ENCODE measurements at places on chromosomes 2 and 18.
A peak's percentile ranks its signal among the peaks of the same experiment; 100 is the strongest.

DNA sequence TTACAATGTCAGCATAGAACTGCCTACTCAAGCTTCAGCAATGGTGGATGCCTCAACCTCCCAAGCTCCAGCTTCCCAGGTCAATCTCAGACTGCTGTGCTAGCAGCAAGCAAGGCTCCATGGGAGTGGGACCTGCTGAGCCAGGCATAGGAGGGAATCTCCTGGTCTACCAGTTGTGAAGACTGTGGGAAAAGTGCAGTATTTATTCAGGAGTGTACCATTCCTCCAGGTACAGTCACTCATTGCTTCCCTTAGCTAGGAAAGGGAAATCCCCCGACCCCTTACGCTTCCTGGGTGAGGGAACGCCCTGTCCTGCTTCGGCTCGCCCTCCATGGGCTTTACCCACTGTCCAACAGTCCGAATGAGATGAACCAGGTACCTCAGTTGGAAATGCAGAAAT is 130.3 kb downstream of the ADCYAP1 start:
- DNase-seq: no peak

DNA sequence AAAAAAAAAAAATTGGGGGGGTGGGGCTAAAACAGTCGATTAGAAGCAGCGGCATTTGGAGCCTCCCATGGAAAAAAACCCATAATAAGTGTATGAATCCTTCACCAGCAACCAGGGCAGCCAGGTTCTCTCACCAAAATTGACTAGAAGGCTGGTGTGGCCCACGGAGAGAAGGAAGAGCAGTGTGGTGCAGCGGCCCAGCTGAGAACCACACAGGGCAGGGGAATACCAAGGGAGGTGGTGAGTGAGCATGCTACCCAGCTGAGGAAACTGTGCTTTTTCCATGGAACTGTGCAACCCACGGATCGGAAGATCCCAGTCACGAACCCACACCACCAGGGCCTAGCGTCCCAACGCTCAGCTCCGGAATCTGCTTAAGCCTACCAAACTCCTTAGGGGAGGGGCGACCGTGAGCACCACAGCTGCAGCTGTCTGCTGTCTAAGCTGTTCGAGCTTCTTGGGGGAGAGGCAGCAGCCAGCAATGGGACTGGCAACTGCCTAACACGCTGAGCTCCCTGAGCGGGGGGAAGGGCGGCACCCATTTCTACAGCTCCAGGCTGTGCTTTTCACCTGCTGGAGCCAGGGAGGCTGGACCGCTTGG is 1037.2 kb upstream of the ACVR2A start:
- DNase-seq: no peak

DNA sequence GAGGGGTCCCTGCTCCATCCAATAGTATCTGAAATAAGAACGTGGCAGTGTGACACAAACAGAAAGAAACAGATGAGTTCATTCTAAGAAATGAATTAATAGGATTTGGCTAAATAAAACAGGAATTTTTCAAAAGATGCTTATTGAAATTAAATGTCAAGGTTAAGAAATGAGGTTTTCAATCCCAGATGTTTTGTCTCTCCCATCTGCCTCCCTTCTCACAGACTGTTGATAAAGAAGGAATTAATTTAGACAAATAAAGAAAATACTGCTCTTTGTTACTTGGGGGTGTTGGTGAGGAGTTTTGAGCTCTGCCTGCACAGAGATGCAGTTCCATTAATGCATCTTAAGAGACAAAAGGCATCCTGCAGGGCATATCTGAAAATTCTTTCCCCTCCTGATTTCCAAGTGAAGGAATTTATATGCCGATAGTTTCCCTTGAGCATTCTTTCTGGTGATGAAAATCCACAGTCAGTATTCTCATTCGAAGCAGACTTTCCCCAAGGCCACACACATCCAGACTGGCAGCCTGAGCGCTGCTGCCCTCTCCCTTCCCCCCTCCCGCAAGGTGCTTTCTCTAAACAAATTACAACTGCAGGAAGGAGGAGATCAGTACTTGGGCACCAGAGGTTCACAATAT is 385.4 kb upstream of the RND3 start:
- no peak for DNase-seq

- no peak for DNase-seq
These were observed 157.8 kb downstream of the BABAM2 start for GRCh38 chr2:28048341-28048740.

GRCh38 chr2:11691076-11691660 is 21.2 kb upstream of the NTSR2 start:
- DNase-seq: no peak

- DNase-seq: peak; percentile 84
These were observed 27.5 kb downstream of the BOLA3 start for GRCh38 chr2:74119912-74120825.

- peak; percentile 55 for DNase-seq
These were observed at the start of gene ADCY3 for GRCh38 chr2:24920098-24920808. Gene ADCY3 (minus strand): TSS chr2:24920237. CDS start chr2:24918987, 1,250 bp downstream.

GRCh38 chr18:79493211-79493800 is 97.6 kb downstream of the NFATC1 start:
- no peak for DNase-seq

GRCh38 chr2:101291973-101292372 is 16.5 kb downstream of the RNF149 start:
- DNase-seq: no peak

- no peak for DNase-seq
These were observed 36.0 kb downstream of the SETBP1 start for GRCh38 chr18:44716697-44717163.

DNA sequence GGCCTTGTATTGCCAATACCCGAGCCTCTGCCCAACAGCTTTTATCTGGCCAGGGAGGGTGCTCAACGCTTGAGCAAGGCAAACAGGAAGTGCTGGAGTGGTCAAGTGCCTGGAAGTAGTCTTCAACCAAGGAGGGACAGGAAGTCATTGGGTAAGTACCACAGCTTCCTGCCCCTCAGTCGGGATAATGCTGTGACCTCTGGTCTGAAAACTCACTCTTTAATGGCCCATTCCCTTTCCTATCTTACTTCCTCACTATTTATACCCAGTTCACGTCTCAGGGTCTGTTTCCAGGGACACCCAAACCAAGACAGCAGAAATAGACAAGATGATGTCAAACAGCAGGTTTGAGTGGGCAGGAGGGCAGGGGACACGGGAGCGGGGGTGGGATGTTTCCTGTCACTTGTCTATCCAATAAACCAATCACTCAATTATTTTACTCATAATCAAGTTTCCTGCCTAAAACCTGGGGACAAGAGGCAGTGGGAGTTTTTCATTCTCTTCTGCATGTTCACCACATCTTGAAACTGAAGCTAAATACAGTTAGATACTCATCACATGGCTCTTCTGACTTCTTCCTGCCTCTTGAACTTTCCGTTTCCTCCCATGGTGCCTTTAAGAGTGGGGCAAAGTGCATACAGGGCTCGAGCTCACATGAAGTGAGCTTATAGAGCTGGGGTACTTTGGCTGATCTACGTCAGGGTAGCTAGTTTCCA is 68.9 kb upstream of the CAB39 start:
- no peak for DNase-seq

DNA sequence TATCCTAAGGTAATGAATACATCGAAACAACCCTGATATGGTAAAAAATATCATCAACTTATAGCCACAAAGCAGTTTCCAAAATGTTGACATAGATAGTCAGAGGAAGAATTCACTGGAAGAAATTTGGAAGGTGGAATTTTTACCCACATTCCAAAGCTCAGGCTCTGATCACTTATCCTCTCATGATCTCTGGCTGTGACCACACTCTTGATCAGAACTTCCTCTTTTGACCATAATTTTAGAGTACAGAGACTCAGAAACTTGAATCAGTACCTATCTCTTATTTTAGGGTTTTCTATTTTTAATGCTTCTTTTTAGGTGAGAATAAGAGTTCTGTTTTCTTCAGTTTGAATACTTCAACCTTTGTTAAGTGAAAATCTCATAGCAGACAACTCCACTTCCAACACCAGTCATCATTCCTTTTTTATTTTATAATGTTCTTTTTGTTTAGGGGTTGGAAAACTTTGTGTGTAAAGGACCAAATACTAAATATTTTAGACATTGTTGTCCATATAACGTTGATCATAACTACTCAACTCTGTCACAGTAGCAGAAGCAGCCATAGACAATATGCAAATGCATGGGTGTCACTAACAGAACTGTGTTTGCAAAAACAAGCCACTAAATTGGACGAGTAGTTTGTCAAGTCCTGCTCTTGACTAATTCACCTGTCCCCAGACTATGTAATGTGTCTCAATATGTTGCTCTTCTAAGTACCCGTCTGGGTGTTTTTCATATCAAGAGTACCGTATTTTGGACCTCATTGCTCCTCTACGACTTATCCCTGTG is 891.6 kb upstream of the CRIM1 start:
- no peak for DNase-seq

DNA sequence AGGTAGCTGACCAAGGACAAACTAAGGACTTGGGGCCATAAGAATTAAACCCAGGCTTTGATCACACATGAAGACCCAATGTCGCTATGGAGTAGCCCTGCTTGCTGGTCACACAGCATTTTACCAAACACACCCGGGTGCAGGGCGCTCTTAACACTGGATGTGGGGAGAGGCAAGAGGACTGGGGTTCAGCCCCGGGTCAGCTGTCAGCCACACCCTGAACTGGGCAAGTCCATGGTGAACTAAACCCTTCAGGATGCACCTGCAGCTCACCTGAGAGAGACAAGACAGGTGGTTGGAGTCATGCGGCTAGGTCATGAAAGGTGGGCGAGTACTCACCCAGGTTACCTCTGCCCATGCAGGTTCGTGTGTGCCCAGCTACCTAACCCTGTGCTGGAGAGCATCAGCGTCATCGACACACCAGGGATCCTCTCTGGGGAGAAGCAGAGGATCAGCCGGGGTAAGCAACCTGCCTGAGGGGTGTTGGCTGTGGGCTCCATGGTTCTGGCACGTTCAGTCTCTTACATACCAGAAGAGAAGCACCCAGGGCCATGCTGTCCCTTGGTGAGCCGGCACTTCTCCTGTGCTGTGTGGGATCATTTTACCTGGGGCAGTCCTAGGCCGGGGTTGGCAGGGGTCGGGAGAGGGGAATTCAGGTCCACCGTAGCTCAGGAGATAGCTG is 15.2 kb downstream of the EHD3 start:
- DNase-seq: no peak

DNA sequence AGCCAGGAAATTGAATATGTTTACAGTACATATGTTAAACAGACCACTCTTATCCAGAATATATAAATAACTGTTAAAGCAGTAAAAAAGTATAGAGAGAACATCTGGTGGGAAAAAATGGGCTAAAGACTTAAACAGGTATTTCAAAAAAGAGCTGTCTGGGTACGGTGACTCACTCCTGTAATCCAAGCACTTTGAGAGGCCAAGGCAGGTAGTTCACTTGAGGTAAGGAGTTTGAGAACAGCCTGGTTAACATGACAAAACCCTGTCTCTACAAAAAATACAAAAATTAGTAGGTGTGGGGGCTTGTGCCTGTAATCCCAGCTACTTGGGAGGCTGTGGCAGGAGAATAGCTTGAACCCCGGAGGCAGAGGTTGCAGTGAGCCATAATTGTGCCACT is 171.4 kb upstream of the FSIP2 start:
- DNase-seq: no peak

- no peak for DNase-seq
These were observed 83.4 kb downstream of the SLC25A12 start for GRCh38 chr2:171810422-171811244.

DNA sequence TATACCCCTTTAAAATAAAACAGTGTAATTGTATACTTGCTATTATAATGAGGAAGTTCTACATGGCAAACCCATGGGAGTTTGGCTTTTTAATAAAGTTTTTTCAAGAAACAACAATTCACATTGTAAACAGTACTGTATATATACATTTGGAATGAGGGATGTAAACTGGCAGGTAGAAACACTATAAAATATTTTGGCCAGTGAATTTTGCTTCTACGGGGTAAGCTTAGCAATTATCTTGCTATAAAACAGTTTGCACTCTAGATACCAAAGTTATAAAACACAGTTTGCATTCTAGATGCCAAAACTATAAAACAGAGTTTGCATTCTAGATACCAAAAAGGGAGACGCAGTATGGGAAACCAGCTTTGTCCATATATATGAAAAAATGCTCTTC is 16.6 kb downstream of the THUMPD2 start:
- no peak for DNase-seq

GRCh38 chr18:58862356-58862755 is 2.3 kb upstream of the ZNF532 start:
- no peak for DNase-seq

DNA sequence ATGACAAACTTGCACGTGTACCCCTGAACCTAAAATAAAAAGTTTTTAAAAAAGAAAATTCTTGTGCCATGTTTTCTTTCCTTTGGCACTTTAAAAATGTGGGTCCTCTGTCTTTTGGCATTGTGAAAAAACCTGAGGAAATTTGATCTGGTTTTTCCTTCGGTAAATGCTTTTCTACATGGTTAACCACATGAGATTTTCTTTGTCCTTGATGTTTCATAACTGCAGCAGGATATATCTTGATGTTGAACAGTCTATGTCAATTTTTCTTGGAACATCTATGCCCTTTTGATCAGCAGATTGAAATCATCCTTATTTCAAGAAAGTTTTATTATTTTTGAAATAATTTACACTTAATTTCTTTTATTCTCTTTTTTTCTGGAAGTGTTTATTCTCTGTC is 109.1 kb downstream of the TMEM17 start:
- DNase-seq: no peak

- DNase-seq: no peak
These were observed 99.0 kb downstream of the NETO1 start for GRCh38 chr18:72768681-72769229.

DNA sequence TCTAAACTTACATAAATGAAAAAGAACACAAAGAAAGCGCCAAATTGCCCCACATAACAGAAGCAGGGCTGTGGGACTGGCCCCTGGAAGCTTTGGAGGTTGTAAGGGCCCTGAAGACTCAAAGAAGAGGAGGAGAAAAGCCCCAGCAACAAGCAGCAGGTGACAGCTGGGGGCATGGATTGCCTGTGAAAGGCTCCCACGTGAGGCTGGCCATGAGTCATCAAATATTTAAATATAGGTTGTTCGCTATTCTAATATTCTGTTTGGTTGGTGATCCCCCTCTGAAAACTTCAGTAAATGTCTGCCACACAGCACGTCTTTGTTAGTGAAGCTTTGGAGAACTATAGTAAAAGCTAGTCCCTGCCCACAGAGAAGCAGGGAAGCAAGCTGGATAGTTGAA is 132.4 kb downstream of the MREG start:
- no peak for DNase-seq

GRCh38 chr2:232235716-232236115 is 142.8 kb upstream of the ALPP start:
- no peak for DNase-seq

DNA sequence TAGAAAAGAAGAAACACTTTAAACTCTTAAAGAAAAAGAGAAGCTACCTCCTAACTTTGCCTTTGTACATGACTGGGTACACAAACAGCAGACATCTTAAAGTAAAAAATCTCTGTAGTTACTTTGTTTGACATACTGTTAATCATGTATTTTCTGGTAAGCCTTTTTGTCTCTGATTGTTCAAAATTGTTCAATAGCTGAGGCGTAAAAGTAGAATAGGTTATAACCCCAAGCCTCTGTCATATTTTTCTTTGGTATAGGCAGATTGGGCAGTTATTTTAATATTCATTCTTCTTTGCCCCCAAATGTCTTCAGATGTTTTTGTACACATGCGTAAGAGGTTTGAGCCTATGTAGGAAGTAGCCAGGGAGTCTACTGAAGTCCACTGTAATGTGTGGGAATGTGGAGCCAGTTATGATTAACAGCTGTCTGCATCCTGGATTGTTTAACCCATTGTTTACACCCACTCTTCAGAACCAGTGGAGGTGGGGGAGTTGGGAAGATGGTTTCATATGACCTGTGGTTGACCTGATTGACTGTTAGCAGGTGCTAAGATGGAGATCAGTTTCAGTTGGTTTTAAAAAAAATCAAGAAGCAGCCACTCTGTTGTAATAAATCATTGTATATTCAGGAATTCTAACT is 150.5 kb downstream of the TANC1 start:
- DNase-seq: no peak

GRCh38 chr2:222739939-222740338 is 68.5 kb downstream of the MOGAT1 start:
- DNase-seq: no peak

Data from activated effector memory CD4-positive, alpha-beta T cell treated with Interleukin-2 at 50 U/mL for 16 hours (primary cell).